Activated T-helper 9 cell treated with anti-CD3 and anti-CD28 coated beads, Interleukin-2, amount 50 U/mL, for 16 hours (primary cell): ENCODE measurements at places on chromosomes 12 and 14.

DNA sequence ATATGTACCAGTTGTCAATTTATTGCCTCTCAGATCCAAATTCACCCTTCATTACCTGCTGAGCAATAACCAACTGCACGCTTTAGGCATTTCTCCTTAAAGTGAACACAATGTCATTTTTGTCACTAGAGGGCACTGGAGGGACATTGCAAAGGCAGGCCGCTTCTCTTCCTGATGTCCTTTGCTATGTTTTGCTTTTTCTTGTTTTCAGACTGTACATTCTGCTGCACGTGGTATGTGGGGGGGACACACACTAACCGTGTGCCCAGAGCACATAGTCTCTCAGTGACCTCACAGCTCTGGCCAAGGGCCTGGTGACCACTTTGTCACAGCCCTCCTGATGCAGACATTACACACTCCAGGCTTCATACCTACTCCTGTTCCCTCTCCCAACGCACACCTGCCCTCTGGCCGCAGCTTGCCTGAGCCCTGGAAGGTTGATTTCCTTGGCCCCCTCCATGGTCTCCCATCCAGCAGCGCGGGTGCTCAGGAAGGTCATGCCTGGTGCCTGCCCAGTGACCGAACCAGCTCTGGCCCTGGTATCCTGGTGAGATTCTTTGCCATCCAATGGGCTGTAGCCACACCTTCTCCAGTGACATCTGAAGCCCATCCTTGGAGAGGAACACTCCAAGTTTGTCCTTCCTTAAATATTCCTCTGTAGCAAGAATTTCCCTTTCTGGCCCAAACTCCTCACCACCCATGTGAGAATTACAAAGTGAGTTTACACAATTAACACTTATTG lies 39.9 kb downstream of the MYO1H start:
- DNase-seq, result no peak

DNA sequence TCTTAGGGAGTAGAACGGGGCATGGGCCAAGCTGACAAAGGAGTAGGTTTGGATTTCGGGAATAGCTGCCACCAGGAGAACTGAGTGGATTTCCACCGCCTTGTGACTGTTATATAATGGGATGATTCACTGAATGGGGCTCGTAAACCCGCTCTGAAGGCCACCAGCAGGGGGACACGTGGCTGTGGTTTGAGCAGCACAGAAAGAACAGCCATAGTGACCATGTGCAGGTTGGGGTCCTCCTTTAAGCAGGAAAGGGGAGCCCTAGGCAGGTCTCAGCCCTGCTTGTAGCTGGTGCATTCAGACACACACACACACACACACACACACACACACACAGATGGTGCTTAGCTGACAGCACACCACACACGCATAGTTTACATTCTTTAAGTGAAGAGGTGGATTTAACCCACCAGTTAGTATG lies 8.6 kb upstream of the ASB2 start:
- DNase-seq, result no peak

DNA sequence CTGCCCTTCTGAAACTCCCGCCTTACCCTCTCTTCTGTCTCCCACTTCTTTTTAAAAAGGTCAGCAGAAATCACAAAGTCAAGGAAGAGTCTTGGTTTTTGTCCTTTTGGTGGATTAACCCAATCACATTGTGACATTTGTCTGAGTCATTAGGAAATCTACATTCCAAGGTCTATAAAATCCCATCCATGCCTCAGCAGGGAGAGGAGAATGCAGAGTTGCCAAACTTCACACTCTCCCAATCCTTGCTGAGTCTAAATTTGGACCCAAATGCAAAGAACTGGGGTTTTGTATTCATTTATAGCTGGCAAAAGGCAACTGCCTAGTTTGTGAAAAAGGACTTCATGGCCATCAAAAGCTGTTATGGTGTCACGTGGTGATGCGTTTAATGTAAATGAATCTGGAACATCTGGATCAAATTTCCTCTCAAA lies 67.9 kb downstream of the TMEM30B start:
- no peak for DNase-seq

DNA sequence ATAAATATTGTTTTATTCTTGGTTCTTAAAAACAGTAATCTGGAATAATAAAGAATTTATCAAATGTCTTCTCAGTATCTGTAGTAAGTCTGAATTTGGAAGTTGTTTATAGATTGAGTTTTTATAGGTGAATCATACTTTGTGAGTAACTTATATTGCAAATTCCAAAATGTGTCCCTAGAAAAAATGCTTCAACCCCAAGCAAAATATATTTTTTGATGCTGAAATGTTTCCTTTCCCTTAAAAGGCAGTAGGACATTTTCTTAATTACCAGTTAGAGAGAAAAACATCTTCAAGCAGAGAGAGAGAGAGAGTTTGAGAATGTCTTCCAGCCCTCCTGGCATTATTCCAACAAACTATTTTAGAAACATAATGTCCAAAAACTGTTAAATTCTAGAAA lies 37.9 kb downstream of the PELI2 start:
- no peak for DNase-seq
